ENCODE measurements at places on chromosomes 4 and X.

DNA sequence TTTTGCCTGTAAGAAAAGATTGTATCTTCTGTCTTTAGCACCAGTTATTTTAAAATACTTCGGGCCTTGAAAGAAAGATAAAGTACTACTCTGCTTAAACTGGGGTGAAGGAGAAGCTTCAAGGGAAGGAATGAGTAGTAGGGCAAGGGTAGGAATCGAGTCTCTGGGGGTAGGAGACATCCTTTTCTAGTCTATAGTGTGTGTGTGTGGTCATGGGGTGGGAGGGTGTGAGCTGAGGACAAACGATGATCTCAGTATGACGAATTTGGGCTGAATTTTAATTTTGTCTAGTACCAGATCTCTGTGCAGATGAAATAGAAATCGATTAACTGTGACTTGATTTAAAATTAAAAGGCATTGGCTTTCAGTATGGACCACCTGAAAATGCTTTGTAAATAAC is 3.3 kb upstream of the MYOZ2 start:
- DNase-seq = no peak

DNA sequence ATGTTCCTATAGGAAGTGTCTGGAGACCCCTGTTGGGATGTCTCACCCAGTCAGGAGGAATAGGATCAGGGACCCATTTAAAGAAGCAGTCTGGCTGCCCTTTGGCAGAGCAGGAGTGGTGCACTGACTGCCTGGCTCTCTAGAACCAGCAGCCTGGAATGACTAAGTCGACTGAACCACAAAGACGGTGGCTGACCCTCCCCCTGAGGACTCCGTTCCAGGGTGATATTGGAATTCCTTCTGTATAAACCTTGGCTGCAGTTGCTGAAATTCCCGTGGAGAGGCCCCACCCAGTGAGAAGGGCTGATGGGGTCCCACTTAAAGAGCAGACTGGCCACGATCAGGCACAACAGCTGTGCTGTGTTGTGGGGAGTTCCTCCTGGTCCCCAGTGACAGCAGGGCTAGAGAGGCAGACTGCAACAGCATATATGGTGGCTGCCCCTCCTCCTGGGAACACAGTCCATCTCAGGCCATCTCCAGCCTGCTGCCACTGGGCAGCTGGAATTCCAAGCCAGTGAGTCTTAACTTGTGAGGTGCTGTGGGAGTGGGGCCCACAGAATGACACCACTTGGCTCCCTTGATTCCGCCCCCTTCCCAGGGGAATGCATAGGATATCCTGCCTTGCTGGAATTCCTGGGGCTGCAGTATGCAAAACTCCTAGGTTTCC is 41.8 kb upstream of the RLIM start:
- DNase-seq = no peak

GRCh38 chr4:40940756-40941155 is 191.0 kb downstream of the NSUN7 start:
- no peak for DNase-seq

DNA sequence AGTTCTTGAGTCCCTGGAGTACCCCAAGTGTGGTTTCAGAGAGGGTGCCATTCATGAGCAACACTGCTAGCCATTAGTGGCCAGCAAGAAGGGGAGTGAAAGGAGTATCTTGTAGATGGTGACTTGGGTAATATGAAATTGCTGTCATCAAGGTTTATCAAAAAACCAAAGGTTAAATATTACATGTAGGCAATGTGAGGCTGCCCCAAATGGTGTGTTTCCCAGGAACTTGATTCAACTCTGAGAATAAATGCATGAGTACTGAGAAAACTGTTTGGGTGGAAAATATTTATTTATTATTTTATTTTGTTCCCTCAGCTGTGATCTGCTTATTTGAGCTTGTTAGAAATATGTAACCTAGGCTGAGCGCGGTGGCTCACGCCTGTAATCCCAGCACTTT is 55.7 kb downstream of the AFF1 start:
- no peak for DNase-seq

DNA sequence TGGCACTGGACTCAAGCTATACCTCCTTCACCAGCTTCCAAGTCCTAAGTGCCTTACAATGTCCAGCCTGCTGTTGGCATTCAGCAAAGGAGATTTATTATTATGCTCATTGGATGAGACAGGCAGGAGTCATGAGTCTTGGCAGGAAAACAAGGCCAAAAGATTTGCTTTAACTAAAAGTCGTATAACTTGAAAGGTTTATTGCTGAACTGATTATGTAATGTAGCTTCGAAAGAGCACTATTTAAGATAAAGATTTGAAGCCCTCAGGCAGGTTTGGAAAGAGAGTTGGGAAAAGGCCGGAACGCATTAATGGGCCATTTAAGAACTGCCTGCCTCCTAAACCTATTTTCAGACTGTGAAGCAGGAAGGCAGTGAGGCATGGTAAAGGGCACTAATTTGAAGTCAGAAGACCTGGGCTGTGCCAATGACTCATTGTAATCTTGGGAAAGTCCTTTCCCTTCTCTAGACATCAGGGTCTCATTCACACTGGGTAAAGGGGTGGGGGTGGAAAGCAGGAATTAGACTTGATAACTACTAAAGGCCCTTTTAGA is 280.5 kb upstream of the EDA2R start:
- no peak for DNase-seq

DNA sequence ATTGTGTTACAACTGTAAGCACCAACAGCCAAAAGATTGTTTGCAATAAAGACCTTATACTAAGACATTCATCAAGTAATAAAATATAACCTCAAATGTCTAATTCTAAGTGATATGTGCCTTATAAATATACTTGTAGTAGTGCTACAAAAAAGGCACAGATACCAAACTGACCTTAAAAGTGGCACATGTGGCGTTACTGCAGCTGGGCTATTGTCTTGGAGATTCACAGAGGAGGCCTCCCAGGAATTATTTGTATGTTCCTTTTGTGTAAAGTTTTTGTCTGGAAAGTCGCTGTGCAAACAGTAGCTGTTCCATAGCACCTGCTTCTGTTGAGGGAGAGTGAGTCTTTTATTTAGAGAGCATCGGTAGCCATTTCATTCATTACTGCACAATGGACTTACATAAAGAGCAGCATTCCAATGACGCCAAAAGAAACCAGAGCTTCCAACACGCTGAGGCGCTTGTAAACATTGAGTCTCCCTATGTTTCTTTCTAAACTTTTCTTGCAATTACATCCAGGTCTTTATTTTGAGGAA is 143.7 kb downstream of the RPA4 start:
- no peak for DNase-seq

DNA sequence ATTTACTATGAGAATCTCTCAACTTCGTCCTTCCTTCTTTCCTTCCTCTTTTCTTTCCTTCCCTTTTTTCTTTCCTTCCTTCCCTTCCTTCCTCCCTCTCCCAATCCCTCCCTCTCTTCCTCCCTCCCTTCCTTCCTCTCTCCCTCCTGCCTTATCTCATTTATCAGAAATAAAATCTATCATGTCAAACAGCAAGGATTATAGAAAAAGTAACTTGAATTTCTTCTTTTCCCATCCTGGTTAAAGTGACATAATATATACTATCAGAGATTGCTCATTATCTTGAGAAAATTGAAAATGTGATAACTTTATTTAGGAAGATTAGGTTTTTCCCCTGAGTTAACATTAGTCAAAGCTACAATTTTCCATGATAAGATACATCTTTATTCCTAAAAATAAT is 5.6 kb downstream of the TIGD4 start:
- no peak for DNase-seq

- DNase-seq = no peak
These were observed 137.0 kb upstream of the PSAPL1 start for GRCh38 chr4:7571701-7572100.

GRCh38 chr4:145058256-145058655 is 39.7 kb downstream of the ANAPC10 start:
- no peak for DNase-seq

DNA sequence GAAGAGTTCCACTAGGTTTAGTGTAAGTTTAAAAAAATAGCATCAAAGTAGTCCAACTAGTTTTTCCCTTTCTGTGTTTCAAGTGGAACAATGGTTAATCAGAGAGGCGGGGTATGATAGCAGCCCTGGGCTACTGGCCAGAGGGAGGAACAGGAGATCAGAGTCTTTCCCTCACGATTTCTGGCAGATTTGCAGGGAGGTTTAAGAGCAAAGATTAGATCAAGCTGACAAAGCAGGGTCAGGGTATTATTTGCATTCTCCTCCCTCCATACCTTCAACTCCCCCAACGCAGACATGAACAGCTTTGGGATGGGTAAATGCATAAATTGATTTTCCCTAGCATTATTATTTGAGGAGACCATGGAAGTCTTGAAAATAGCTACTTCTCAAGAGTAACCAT is 277.6 kb upstream of the DIAPH2 start:
- peak; percentile 14 for DNase-seq

GRCh38 chrX:38312436-38312835 is 14.9 kb downstream of the RPGR start:
- DNase-seq = no peak

DNA sequence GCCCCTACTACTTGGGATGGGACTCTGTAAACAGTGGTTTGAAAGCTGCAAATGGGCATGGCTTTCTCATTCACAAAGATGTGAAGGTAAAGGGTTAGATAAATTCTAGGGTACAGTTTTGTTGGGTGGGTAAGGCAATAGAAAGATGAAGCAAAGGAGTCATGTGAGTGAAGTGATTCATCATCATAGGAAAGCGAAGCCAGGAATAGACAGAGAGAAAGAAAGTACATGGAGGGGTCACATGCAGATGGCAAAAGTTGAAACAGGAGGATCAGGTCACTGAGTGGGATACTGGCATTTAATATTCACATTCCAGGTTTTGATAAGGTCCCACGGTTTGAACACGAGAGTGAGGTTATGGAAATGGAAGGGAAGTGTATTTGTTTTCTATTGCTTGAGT is 8.2 kb upstream of the ABCG2 start:
- no peak for DNase-seq

DNA sequence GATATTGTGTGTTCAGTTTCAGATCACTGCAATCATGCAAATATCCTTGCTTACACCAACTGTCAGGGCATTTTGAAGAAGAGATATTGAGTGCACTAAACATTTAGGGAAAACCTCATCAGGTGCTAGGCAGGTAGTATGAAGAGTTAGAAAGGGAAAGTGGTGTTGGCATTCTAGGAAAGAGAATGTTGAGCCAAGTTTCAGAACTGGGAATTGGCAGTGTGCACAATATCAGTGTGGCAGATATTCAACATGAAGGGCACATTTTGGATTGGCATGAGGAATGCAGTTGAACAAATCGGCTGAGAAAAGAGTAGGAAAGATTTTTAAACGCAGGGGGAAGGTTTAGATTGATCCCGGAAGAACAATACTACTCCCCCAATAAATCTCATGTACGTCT is 43.4 kb upstream of the SMAD1 start:
- no peak for DNase-seq

DNA sequence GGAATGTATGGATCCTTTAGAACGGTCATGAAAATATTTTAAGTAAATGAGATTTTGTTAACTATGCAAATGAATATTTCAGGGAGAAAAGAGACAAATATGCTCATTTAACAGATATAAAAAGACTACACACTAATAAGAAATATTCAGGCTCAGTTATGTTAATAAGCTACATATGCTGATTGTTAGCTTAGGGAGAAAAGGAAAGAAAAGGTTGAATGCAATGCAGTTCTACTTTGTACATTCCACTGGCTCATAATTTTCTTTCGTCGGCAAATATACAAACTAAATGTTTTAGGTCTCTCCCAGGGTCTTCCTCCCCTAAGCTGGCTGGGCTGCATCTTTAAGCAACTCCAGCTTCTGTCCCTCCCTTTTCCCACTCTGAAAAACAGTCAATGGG is 2.7 kb upstream of the RTL3 start:
- no peak for DNase-seq

DNA sequence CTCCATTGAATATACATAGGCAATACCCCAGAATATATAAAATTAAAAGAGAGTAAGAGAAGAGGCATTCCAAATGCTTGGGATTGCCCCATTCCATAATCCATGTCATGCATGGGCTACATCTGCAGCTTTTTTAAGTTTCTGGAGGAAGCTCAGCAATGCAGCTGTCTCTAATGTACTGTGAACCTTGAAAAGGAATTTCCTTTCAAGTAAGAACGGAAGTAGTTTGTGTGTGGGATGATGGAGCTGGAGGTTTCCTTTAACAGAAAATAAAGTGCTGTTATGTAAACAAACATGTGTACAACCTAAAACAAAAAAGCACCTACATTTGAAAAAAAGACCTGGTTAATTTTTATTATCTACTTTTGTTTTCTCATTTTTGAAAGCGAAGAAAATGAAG is 303.5 kb downstream of the BMPR1B start:
- DNase-seq = no peak

Data from left ventricle myocardium inferior (tissue), 1 donor.